ENCODE measurements at places on chromosomes 4 and X.

GRCh38 chr4:113692809-113693411 is 68.6 kb downstream of the CAMK2D start:
- DNase-seq, result no peak

DNA sequence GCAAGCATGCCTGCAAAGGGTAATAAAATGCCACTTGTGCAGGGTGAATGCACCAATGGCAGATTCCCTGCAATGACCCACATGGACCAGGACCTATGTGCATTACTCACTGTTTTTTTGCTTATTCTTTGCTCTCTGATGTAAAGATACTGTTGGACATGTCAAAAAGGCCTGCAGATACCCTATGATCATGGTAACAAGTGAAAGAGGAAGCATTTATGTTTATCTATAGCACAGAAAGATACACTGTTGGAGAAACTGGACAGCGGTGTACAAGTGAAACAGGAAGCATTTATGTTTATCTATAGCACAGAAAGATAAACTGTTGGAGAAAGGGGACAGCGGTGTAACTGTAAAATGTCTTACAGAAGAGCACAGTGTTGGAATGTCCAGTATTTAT is 127.5 kb downstream of the PAPSS1 start:
- DNase-seq, result no peak

GRCh38 chrX:39955625-39956024 is 142.1 kb downstream of the BCOR start:
- no peak for DNase-seq

- peak; percentile 52 for DNase-seq
Measured at GRCh38 chr4:18321956-18322530, 300.5 kb upstream of the LCORL start.

DNA sequence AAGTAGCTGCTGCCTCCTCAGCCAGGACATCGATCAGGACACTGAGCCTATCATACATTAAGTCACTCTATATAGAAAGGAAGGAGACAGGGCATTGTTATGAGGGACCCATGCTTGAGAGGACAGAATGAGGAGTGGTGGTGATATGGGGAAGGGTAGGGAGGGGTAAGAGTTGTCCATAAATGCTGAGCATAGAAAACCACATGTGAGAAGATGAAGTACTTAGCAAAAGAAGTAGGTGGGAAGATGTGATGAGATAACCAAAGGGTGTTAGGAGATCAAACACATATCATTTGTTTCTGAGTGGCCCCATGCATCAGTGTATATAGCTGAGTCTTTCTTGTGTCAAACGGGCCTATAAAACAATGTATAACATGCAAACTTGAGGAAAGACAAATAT is 84.1 kb downstream of the DGKK start:
- no peak for DNase-seq

DNA sequence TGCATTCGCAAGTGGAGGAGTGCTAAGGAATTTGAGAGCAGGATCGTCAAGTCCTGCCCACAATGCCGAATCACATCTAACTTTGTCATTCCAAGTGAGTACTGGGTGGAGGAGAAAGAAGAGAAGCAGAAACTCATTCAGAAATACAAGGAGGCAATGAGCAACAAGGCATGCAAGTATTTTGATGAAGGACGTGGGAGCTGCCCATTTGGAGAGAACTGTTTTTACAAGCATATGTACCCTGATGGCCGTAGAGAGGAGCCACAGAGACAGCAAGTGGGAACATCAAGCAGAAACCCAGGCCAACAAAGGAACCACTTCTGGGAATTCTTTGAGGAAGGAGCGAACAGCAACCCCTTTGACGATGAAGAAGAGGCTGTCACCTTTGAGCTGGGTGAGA is 100.2 kb upstream of the MED14 start:
- DNase-seq, result no peak

- no peak for DNase-seq
Measured at GRCh38 chr4:52842792-52843191, 19.3 kb upstream of the RASL11B start.

GRCh38 chr4:74435296-74435695 is 9.6 kb upstream of the AREG start:
- no peak for DNase-seq

DNA sequence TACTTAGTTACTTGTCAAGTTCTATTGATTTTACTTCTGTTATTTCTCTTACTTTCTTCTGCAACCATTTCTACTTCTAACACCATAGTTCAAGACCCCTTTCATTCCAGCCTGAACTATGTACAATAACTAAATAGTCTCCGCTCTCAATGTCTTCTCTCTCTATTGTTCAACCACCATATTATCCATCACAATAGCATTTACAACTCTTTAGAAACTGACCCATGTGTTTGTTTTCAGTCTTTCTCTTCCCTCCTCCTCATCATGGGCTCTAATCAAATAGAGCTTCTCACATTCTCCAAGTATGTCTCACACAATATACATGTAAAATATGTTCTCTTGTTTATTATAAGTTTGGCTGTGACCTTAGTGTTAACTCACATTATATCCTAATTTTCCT is 143.6 kb downstream of the ZAR1 start:
- DNase-seq, result no peak

- no peak for DNase-seq
Measured at GRCh38 chrX:155959018-155959587, 38.4 kb upstream of the IL9R start.

DNA sequence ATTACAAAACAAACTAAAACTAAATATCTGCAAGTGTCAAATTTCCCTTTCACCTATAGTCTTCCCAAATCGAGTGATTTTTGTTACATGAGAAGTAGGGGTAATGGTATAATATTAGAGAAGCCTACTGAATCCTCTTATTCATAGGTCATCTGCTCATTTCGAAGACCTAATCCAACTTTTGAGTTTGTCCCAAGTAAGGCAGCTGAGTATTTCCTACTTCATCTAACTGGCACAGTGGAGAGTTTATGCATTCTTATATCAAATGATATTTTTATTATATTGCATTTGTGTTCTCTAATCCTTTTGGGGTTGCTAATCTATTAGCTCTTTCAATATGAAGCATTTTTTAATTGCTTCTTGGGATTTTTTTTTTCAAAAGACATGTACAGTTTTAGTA is 7.7 kb upstream of the NR3C2 start:
- DNase-seq, result no peak

DNA sequence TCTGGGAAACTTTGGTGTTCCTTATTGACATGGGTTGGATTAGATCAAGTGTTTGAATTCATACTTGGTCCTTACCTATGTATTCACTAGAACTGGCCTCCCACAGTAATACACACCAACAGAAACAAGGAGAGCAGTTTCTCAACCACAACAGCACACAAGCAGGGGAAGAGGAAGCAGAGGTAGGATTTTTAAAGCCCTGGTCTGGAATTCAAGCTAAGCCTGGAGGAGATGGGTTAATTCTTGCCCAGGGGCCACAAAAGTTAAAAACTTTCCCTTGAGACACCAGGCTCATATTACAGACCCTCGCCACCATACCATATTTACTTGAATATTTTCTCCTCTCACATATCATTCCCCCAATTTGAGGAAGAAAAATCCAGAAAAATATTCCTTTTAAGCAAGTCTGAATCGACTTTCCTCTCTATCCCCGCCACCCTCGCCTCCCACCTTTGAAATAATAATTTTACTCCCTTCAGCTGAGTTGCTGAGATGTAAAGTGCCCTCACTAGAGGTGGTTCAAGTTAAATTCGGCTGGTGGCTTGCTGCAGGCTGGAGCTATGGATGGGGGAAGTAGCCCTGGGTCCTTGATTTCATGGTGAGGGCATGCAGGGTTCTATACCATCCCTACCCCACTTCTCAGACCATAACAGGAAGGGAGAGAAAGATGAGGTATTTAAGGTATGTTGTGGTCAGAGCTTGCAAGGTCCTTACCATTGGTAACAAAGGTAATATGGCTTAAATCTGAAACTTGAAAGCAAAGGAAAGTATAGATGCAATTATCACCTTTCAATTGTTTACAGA is 440.2 kb downstream of the INPP4B start:
- no peak for DNase-seq

- DNase-seq, result no peak
Measured at GRCh38 chr4:28228561-28229491, 1368.2 kb downstream of the STIM2 start.

DNA sequence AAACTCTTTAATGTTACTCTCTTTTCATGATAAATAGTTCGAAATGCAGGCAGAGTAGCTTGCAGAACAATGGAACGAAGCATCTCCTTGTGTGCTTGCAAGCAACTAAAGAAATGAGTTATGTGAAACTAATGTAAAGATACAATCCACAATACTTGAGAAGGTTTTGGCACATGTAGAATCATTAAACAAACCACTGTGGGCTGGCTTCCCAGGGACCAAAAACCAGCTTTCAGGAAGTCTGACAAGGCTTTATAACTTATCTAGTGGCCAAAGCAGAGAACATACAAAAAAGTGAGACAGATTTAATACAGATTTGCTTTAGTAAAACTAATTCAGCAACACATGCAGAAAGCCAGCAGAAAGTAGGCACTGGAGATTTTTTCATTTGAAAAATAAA is 1673.8 kb upstream of the AGA start:
- DNase-seq, result no peak

DNA sequence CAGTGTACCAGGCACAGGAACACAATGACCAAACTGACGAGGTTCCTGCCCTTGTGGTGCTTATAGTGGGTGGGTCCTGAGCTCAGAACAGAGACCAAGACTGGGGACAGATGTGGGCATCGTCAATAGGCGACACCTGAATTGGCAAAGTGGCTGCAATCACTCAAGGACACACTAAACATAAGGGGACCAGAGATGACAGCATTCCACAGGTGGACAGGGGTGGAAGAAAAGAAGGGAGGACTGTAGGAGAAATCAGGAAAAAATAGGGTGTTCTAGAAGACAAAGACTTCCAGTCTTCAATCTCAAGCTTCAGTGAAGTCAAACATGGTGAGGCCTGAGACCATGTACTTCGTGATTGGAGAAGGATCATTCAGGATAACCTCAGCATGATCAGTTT is 5.8 kb downstream of the SH3KBP1 start:
- DNase-seq, result no peak

GRCh38 chr4:41294445-41295062 is 37.8 kb downstream of the UCHL1 start:
- no peak for DNase-seq

- no peak for DNase-seq
Measured at GRCh38 chrX:126815806-126816205, 3.7 kb upstream of the PRR32 start.

DNA sequence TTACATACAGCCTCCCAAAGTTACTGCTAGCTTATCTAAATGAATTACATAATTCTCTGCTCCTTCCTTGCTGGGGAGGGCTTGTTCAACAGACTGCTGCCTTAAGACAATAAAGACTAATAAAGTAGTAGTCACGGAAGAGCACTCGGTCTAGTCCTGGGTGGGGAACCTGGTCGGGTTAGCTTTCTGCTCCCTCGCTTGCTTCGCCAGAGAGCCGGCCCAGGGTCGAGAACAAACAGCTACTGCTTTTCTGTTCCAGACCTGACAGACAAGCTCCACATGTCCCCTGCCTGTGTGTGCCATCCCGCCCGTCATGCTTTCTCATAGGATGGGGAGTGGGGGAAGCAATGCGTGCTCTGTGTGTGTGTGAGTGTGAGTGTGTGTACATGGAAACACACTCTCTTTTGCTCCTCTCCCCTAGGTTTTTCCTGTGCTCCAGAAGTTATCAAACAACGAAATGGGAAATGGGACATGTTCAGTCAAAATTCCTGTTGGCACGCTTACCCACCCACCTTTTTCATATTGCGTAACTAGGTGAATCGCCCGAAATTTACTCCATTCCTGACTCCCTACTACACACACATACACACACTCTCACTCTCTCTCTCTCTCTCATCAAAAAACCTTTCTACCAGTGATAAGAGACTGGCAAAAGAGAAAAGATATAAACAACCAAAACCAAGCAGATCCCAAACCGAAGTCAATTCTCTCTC is 1.3 kb downstream of the NPY1R start:
- no peak for DNase-seq

GRCh38 chrX:153953342-153953830 is 8.9 kb upstream of the RENBP start:
- peak; percentile 47 for DNase-seq

DNA sequence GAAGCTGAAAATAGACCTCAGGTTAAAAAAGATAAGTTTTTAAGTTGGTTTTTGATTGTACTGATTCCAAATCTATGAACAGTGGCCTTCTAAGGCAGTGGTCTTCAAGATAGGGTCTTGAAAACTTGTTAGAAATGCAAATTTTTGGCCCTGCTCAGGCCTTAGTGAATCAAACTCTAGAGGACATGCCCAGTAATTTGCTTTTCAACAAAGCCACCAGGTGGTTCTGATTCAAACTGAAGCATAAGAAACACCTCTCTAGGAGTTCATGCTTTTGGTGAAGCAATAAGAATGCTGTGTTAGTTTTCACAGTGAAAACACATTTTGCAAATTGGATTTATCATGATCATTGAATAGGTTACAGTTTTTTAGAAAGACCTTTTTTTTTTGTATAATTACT is 1849.4 kb upstream of the AGA start:
- no peak for DNase-seq

DNA sequence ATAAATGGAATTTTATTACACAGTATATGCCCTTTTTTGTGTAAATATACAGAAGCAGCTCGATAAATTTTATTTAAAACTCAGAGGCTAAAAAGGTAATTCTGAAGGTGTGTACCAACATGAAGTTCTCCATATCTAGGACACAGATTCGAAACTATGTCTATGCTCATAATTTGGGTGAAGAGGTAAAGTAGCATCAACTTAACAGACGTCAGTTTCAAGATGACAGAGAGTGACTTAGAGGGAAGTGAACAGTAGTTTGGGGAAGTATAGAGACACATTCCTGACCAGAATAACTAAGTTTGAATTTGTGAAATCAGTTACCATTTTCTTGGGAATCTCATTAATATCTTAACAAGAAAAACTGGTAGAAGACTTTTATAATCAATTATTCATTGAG is 2493.3 kb downstream of the ARAP2 start:
- no peak for DNase-seq

DNA sequence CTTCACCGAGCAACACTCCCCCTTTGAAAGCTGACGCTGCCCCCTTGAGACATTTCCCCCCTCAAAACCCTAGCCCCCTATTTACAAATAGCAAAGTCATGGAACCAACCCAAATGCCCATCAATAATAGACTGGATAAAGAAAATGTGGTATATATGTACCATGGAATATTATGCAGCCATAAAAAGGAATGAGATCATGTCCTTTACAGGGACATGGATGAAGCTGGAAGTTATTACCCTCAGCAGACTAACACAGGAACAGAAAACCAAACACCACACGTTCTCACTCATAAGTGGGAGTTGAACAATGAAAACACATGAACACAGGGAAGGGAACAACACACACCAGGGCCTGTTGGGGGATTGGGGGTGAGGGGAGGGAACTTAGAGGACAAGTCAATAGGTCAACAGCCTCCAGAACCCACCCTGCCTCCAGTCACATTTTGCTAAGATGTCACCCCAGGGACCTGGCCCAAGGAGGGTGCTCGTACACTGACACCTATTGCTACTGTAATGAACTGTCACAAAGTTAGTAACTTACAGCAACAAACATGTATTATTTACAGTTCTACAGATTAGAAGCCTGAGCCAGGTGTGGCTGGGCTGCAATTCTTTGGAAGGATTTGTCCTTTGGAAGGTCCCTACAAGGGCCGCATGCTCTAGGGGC is 20.6 kb downstream of the SCD5 start:
- no peak for DNase-seq

- DNase-seq, result no peak
Measured at GRCh38 chr4:32985256-32985655, 2265.1 kb downstream of the PCDH7 start.

Data from NCI-H1092 (cell line).